ENCODE measurements at places on chromosomes 7 and 10.

DNA sequence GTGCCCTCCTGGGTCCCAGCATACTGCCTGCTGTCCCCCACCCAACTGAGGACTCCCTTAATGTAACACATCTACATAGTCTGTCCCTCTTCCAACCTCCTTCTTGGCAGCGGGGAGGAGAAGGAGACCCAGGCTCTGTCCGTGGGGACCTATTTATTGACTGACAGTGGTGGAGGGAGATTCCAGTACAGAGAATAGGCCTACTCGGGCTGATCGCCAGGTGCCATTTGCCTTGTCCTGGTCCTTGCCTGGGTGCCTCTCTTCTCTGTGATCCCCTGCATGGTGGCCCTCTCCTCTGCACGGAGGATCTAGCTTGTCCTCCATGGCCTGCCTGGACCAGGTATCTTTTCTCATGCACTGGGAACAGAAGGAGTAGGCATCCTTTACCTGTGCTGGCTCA lies 17.0 kb downstream of the GHRHR start:
- DNase-seq, result no peak

GRCh38 chr7:151385626-151386300 lies 24.1 kb downstream of the WDR86 start:
- no peak for DNase-seq

- DNase-seq, result no peak
Measured at GRCh38 chr7:142717453-142717852, 31.8 kb upstream of the PRSS1 start.

GRCh38 chr10:3096149-3096548 lies 28.8 kb downstream of the PFKP start:
- no peak for DNase-seq

DNA sequence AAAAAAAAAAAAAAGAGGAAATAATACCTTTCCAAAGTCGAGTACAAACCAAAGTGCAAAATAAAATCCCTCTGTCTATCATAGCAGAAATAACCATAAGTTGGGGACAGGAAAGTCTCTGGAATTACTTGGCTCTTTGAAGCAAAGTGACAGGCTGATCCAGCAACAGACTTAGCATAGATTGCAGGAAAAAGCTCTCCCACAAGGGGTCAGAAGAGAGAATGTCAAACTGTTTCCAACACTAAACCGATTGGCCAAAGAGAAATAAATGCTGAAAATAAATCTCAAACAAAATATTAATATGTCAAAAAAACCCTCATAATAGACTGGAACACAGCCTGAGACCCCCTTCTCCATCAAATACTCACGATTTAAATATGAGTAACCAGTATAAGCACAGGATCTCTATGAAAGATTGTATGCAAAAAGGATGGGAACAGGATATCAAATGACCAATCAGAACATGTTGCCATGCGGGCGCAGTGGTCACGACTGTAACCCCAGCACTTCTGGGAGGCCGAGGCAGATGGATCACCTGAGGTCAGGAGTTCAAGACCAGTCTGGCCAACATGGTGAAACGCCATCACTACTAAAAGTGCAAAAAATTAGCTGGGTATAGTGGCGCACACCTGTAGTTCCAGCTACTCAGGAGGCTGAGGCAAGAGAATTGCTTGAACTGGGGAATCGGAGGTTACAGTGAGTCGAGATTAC lies 1000.7 kb upstream of the LRRN3 start:
- DNase-seq, result peak; percentile 2

DNA sequence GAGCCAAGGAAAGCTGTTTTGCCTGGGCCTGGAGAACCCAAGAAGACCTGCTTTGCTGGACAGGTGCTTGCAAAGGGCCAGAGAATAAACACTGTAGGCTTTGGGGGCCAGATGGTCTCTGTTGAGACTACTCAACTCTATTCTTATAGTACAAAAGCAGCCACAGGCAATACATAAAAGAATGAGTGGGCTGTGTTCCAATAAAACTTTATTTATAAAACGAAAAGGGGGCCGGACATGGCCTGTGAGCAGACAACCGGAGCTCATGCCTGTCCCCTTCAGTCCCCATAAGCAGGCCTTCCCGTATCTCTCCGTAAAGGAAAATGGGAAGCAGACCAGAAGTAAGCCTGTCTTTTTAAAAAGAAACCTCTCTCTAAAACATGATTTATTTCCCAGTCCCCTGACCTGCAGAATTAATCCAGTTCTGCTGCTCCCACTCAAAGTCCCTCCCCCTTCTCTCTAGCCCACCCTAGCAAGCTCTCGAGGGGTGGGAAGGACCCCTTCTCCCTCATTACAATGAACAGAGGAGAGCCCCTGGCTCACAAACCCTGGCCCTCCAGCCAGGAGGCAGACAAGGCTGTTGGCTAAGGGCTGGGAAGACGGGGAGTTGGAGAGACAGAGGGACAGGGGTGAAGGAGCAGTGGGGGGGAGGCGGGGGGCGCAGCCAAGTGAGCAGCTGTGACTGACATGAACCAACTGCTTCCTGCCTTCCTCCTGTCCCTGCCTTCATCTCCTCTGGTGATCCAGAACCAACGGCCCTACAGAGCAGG lies 177.8 kb downstream of the NEURL1 start:
- no peak for DNase-seq

- DNase-seq, result no peak
Measured at GRCh38 chr7:11231190-11231589, 257.5 kb downstream of the PHF14 start.

- no peak for DNase-seq
Measured at GRCh38 chr10:9878383-9878782, 1139.3 kb upstream of the CELF2 start.

DNA sequence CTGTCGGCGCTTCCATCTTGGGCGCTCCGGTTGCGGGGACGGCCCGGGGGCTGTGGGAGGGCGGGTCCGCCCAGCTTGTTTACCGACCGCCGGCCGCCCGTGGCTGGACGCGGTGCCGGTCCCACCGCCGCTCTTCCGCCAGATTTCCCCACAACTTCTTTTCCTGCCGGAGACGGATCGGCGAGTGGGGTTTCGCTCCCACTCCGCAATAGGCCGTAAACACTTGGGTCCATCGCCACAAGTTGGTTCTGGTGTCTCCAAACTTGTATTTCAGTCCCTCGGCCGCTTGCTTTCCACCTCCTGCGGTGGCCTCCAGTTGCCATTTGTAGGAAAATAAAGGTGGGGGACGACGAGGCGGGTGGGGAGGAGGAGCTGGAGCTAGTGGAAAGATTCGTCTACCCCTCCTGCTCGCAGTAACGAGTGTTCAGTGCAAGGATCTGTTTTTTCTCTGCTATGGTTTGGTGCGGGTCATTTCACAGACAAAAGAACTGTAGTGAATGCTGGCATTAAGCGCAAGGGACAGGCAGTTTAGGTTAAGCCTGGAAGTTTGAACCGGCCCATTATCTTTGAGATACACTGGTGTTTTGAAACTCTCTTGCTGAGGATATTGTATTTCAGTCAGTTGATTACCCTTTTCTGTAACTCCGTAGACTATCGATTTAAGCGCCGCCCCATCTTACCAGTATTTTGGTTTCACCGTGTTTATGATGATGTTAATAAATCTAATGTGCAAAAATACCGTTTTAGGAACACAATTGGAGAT lies 24.3 kb upstream of the ZRANB1 start:
- peak; percentile 32 for DNase-seq

DNA sequence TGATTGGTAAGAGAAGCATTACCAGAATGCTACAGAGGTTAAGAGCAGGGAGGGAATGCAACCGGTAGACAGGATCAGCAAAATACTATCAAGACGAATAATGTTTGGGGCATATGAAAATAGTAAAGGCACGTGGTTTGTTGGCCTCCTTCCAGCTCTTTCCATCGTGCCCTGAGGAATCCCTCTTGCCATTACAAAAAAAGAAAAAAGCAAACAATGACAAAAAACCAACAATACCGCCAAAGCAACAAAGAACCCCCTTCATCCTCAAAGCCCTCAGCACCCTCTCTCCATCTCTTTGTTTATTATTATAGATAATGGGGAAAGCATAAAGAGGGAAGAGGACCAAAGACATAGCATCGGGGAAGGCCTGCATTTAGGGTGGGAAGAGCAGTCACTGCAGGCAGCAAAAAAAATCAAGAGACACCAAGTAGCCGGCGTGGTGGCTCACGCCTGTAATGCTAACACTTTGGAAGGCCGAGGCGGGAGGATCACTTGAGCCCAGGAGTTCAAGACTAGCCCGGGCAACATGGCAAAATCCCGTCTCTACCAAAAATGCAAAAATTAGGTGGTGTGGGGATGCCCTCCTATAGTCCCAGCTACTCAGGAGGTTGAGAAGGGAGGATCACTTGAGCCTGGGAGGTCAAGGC lies 78.0 kb downstream of the HIP1 start:
- DNase-seq, result no peak
